Progenitor cell of endocrine pancreas (in vitro differentiated cells): ENCODE measurements at places on chromosomes 12 and 14. TPM values are rescaled to one million over a fixed set of nuclear protein-coding genes. Genes with fewer than 3 reads are reported as not detected.

The ITGB7 gene
- 0.29 and 0.93 TPM in 2 replicates for total RNA-seq

The ZBTB42 gene
- total RNA-seq, result 12.3 and 12.6 TPM in 2 replicates

DNA sequence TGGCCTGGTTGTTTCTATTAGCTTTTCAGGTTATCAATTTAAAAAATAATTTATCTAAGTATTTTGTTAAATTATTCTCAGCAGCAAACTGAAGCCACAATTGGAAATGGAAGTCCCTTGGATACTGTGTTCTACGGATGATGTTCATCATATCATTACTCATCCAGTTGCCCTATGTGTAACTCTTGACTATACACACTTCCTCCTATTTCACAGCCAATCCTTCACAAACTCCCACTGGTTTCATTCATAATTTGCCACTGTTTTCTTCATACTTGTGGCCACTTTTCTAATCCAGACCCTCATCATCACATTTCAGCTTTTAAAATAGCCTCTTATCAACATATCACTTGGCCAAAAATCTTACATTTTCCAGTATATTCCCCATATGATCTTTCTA is 84.0 kb downstream of the CATSPERB start:
- DNase-seq, result no peak
- H3K27ac ChIP-seq, result no peak overlapping the region

DNA sequence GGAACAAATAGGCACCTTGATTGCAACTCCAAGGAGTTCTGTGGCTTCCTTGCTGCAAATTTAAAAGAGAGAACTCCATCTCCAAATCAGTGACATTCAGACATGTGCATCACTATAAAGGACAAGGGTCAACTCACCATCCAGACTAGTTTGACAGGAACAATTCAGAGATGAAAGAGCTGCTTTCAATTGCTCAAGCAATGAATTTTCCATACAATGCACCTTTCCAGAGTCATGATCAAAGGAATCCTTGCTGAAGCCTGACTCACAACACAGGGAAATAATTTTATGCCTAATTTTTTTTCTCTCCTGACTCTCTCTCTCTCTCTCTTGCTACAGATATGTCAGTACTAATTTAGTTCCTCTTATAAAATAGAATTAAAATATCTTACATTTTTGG is 380.5 kb upstream of the GARIN6 start:
- no peak overlapping the region for H3K27ac ChIP-seq
- no peaks in the 10 kb centered on the region for H3K36me3 ChIP-seq
- H3K27me3 ChIP-seq, result no peaks in the 10 kb centered on the region
- DNase-seq, result no peak
- no peak overlapping the region for H3K4me3 ChIP-seq
